ENCODE measurements at places on chromosomes 5 and 9.

DNA sequence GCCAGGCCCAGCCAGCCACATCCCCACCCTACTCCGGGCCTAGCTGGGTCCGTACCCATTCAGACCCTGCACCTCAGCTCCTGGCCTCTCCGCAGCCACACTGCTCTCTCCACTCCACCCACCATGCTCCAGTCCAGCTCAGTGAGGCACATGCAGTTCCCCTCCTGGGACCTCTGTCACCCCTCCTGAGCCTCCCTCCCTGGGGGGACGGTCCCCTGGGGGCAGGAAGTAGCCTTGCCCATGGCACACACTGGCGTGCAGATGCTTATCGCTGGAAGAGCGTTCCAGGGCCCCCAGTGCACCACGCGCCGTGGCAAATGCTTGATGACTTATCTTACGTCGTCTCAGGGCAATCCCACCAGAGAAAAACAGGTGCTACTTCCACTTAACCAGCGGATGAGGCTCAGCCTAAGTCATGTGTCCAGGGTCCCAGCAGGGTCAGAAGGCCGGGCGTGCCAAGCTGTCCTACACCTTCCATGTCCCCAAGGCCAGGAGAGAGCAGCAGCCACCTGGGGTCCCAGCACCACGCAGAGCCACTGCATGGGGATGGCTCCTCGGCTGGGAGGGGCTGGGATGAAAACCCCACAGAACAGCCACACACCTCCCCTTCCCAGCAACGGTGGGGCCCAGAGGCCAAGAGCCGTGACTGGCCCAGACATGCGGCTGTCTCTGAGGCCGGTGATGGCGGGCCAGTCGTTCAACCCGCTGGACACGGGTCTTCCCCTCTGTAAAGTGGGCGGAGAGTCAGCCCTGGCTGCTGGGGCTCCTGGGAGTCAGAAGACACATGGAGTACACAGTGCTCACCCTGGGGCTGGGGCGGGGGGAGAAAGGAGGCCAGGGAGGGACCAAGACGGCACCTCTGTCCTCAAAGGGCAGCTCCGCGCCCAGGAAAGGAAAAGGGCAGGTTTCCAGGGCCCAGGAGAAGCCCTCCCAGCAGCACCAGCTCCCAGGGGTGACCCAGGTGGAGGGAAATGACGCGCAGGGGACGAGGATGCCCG lies 2.6 kb upstream of the CCDC187 start:
- DNase-seq = peak; percentile 35

- no peak for DNase-seq
Measured at GRCh38 chr5:96924016-96924443, 11.8 kb upstream of the LNPEP start.

DNA sequence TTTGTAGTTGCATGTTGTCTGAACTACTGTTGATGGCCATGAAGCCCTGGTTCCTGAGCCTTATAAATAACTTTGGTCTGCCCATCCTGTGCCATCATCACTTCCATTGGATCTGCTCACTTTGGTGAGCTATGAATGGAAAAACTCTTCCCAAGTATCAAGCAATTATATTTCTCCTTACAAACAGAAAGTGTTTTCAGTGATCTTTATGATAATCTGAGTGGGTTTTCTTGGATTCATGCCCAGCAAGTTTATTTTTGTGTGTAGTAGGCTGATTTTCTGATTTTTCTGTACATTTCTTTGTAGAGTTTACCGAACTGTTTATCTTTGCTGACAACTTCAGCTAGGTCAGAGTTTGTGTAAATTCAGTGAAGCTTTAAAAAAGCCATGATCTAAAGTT lies 31.0 kb downstream of the CAMK4 start:
- no peak for DNase-seq

DNA sequence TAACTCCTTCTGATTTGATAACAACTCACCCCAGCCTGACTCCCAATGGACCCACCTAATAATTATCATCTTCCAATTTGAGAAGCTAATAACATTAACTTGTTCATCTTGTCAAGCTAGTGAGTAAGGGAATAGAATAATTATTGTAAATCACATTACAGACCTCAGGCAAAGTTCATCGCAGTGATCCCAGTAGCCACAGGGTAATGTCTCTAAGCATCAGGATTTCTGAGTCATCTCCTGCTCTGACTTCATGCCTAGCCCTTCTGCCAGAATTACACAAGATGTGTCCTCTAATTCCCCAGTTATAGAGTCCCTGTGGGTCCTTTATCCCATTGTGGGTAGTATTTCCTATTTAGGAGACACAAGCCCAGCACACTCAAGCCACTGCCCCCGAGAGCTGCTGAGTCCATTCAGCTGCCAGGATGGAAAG lies 365.7 kb downstream of the DEPDC1B start:
- peak; percentile 36 for DNase-seq

DNA sequence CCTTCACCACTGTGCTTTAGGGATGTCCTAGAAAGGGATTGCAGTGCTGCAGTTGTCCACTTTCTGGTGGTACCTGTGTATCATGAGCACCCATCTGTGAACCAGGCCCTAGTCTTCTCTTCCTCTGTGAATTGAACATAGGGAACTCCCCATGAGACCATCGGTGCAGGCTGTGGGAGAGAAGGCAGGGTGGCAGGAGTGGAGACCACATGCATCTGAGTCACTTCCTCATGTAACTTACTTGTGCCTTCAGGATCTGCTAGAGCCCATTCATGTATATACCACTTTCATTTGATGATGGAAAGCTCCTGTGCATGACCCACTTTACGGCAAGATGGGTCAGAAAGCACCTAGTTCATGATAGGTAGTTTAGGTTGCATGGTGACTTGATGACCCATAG lies 478.1 kb upstream of the CDH9 start:
- DNase-seq = no peak

DNA sequence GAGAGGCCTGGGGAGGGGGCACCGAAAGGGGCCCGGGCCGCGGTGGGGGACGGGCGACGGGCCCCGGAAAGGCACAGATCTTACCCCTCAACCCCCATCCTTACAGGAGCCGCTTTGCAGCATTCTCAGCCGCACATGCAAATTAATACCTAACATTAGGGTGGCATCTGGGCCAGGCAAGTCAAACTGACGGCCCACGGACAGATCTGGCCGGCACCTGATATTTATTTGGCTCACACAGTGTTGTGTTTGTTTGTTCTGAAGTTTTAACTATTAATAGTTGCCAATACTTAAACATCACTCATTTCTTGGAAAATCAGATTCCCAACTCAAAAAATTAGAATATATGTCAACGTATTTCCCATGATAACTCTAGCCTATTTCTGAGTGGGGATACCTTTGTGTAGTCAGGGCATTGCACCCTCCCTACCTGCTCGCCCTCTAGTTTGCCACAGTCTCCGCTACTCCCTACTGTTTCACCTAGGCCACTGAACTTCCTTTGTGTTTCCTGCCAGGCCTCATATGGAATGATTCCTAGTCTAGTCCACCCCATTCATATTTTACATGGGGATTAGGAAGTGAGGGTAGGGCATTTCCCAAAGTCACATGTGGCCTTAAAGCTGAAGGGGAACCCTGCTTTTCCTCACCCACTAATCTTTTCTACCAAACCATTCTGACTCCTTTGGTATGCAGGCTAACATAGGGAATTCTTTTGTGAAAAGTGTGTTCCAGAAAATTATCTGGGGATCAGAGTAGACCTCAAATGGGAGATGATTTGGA lies 71.9 kb upstream of the LARP1 start:
- DNase-seq = no peak

- DNase-seq = no peak
Measured at GRCh38 chr9:129803676-129804060, 684 bp downstream of the TOR1B start.

- DNase-seq = no peak
Measured at GRCh38 chr9:112570671-112571167, 84.1 kb downstream of the KIAA1958 start.

DNA sequence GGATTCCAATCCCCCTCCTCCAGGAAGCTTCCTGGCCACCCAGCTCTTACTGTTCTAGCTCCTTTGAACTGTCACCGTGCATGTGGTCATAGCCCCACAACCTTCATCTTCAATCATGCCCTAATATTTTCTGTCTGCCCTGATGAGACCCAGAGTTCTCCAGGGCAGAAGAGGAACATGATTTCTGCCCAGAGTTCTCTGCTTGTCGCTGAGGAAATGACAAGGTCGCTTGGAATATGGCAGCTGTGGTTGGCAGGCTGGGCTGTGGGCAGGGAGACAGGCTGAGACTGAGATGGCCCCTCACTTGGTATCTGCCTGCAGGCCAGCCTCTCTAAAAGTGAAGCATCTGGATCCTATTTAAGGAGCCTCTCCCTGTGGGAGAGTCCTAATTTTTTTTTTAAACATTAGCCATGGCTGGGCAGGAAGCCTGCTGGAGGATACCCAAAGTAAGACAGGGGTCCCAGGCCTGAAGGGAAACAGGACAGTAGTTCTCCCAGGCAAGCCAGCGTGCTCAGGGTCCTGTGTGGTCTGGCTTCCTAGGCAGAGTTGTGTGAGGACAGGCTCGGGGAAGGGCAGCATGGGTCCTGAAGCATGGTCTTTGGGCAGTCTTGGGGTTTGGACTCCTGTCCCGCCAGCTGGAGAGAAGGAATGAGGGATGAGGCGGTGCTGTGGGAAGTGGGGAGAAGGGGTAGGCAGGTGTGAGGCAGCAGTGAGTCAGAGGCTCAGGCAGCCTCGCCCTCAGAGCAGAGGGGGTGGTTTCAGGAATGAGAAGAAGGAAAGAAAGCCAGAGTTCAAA lies 242.1 kb downstream of the FSTL4 start:
- DNase-seq = no peak

All from T1000 (cell line).